Activated CD4-positive, alpha-beta T cell treated with anti-CD3 and anti-CD28 coated beads, Interleukin-2, amount 50 U/mL, for 4 hours (primary cell): ENCODE measurements at places on chromosomes 11 and 22.

DNA sequence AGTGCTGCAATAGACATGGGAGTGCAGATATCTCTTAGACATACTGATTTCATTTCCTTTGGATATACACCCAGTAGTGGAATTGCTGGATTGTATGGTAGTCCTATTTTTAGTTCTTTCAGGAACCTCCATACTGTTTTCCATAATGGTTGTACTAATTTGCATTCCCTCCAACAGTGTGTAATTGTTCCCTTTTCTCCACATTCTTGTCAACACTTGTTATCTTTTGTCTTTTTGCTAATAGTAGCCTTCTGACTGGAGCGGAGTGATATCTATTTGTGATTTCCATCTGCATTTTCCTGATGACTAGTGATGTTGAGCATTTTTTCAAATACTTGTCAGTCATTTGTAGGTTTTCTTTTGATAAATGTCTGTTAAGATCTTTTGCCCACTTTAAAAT, 128.9 kb downstream of the CTNND1 start:
- no peak for DNase-seq

- DNase-seq, result no peak
Observed at GRCh38 chr11:122434786-122435185, 220.7 kb upstream of the UBASH3B start.

DNA sequence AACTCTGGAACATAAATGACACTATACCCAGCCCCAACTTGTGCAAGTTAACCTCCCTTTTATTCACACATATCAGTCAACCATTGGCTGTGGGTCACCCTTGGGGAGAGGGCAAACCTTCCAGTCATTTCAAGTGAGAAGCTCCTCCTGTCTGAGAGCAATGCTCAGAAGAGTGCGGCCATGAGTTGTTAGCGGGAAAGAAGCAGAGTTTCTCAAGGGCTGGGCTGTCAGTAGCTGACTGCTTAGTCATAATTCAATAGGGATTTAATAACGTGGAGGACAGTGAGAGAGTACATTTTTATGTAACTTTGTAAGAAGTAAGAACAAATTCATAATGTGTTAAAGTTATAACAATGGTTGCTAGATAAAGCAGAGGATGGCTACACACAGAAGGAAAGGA, 5.1 kb downstream of the PATE2 start:
- DNase-seq, result no peak

DNA sequence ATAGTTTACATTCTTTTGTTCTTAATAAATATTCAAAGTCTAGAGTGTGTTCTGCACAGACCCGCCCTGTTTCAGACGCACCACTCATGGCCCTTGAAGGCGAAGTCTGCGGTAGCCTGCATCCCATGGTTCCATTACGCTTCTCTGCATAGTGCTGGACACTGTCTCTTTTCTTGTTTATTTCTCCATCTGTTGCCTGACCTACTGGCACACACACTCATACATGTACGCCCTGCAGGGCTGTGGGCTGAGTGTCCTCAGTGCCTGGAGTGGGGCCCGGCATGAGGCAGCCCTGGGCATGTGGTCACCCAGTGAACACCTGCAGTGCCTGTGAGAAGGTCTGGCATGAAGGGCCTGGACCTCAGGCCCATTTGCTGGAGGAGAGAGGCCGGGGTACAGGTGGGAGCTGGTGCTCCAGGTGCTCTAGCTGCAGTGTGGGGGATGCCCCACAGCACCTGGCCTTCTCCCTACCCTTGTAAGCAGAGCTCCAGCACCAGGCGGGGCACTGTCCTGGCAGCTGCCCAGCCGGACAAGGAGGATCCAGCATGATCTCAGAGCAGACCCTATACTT, 404.1 kb downstream of the TBC1D22A start:
- no peak for DNase-seq

DNA sequence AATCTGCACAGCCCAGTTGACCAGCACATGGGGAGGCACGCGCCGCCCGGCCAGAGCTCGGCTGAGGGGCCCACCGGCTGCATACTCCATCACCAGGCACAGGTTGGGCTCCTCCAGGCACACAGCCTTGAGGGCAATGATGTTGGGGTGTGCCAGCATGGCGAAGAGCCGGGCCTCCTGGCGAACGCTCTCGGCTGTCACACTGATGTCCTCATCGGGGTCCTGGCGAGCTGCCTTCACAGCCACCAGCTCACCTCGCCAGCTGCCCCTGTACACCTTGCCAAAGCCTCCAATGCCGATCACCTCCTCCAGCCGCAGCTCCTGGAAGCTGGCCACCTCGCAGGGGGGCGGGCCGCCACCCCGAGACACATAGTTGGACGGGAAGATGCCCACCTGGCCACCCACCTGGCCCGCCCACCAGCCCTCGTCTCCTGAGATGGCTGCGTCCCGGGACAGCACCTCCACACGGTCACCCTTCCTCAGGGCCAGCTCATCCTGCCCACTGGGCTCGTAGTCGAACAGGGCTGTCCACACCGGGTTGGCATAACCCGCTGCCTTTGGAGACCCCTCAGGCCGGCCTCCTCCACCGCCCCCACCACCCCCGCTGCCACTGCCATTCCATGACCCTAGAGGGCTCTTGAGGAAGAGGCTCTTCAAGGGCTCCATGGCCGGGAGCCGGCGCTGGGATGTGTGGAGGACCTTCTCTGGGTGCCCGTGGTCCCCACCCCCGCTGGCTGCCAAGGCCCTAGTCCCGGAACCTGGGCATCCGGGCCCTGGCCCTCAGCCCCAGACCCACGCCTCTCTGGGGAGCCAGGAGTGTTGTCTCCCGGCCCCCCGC, 711 bp downstream of the MAP3K11 start:
- DNase-seq, result no peak

- DNase-seq, result no peak
Observed at GRCh38 chr22:33867118-33867866, 53.0 kb downstream of the LARGE1 start.

DNA sequence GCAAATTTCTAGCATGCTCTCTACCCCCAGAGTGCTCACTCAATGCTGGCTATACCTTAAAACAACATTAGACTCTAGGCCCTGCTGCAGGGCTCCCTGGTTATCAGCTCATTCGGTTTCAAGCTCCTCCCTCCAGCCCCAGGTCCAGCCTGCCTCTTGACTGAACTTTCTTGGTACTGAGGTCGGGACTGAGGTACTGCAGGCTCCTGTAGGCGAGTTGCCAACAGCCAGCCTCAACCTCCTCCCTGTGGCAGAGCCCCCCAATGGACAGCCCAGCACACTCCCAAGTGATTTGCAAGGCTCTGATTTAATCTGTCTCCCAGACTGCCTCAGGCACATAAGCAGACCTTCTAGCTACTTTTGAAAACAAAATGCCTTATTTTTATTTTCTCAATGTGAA, 73.6 kb upstream of the EIF3M start:
- no peak for DNase-seq

DNA sequence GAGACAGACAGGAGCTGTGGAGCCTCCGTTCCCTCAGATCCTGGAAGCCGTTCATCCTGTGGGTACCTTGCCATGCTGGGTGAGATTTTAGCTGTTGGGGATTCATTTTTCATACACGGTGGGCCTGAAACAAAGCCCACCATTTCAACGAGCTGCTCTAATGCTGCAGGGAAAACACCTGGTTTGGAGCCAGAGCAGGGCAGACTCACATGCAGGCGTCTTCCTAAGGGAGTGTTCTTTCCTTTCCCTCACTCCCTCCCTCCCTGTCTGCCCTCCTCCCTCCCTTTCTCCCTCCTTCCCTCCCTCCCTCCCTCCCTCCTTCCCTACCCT, 52.5 kb downstream of the CD6 start:
- DNase-seq, result no peak

DNA sequence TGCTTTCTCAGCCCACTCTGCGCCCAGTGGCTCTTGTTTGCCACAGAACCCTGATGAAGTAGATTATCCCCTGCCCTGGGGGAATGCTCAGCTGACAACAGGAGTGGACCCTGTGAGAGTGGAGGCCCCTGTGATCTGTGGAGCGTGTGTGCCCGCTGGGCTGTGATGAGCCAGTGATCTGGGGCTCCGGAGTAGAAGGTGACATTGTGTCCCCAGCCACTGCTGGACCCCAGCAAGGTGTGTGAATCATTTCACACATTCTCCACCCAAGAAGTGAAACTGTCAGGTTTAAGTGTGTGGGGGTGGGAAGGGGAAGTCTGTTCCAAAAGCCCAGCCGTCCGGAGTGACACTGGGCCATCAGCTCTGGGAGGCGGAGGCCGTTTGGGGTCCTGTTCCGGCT, 33.1 kb upstream of the GRAMD4 start:
- no peak for DNase-seq

DNA sequence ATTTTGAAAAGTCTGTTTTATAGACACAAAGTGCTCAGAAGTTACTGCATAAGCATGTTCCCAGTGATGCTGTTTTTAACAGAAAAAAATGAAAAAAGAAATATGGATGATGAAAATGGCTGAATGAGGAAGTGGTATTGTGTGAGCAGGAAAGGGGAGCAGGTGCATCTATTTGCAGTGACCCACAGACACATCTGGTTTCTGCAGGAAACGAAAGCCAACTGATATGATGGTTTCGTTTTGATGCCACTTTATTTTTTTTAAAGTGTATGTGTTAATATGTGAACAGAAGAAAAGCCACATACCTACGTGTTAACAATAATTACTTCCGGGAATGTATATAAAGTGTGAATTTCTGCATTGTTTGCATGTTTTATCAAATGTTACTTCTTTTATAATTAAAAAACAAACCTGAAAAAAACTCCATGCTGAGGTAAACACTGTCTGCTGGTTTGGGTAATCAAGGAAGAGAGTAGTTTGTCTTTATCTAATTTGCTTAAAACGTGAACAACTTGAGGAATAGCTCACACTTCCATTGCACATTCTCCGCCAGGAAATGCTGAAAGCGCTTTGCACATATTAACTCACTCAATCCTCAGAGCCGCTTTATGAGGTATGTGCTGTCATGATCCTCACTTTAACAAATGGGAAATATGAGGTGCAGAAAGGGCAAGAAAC, 1335.9 kb downstream of the TBC1D22A start:
- no peak for DNase-seq

DNA sequence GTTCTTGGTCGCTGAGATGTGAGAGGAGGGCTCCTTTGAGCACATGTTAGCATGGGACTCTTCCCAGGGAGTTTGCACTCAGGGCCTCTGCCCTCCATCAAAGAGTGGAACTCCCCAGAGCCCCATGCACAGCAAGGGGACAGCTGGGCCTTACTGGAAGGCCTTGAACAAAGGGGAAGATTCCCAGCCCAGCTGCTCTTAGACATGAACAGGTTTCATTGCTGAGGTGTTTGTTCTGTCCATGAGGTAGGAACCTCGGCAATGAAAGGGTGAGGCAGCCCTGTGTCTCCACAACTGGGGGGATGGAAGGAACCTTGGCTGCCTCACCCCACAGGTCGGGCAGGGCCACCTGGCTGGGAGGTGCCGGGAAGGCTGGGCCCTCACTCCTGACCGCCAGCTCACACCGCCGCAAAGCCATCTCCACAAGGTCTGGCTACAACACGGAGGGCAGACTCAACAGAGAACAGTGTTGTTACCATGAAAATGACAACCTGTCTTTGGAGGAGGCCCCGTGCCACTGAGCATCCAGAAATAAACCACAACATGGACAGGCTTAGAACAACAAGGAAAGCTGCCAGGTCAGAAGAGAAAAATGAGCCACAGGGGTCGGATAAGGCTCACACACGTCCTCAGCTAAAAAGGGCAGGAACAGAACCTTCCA, 3.2 kb downstream of the DERL3 start:
- no peak for DNase-seq

DNA sequence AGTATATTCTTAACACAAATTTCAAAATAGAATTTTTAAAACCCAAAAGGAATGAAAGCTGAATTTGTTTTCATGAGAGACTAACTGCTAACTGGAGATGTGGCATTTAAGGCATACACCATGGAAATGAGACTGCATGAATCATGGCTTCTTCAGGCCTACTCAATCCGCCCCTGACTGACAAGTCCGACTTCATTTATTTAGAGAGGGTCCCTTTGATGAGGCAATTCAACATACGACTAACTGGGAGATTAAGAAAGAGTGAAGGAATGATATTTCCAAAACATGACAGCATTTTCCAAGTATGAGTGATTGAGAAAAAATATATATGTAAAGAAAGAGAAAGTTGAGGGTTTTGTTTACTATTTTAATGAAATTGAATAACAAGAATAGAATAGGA, 720.1 kb downstream of the DLG2 start:
- DNase-seq, result no peak

DNA sequence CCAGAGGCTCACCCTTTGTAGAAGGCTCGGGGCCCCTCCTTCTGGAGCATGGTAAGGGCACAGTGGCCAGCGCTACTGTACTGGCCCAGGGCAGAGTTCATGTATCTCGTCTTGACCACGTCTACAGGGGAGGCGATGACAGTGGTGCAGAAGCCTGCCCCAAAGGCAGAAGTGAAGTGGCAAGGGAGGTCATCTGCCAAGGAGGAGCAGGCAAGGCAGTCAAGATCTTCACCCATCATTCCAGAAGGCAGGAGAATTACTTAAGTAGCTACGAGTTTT, 7.2 kb downstream of the UCP2 start:
- DNase-seq, result no peak

DNA sequence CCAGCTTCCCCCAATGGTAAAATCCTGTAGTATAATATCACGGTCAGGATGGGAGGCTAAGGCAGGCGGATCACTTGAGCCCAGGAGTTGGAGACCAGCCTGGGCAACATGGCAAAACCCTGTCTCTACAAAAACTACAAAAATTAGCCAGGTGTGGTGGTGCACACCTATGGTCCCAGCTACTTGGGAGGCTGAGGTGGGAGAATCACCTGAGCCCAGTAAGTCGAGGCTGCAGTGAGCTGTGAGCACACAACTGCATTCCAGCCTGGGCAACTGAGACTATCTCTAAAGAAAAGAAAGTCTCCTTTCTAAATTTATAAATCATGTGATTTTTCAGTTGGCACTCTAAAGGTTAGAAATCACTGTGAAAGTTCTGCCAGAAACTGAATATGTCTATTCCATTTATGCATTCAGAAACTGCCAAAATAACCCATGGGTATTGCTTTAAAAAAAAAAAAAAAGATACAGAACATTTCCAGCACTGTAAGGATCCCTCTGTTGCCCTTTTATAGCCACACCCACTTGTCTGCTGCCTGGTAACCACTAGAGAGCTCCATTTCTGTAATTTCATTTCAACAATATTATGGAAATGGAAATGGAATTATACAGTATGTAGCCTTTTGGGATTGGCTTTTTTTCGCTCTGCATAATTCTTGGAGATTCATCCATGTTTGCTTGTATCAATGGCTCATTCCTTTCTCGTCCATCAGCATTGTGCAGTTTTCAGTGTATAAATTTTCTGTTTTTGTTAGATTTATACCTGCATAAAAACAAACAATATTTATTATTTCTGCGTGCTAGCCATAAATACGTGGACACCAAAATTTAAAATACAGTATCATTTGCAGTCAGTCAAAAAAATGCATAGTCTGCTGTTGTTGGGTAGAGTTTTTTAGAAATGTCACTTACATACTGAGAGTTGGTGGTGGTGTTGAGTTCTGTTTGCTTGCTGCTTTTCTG, 9.4 kb downstream of the CDC45 start:
- no peak for DNase-seq

GRCh38 chr11:44823006-44823405, 96.2 kb downstream of the TSPAN18 start:
- DNase-seq, result no peak
